ENCODE measurements at places on chromosomes 4 and X.

DNA sequence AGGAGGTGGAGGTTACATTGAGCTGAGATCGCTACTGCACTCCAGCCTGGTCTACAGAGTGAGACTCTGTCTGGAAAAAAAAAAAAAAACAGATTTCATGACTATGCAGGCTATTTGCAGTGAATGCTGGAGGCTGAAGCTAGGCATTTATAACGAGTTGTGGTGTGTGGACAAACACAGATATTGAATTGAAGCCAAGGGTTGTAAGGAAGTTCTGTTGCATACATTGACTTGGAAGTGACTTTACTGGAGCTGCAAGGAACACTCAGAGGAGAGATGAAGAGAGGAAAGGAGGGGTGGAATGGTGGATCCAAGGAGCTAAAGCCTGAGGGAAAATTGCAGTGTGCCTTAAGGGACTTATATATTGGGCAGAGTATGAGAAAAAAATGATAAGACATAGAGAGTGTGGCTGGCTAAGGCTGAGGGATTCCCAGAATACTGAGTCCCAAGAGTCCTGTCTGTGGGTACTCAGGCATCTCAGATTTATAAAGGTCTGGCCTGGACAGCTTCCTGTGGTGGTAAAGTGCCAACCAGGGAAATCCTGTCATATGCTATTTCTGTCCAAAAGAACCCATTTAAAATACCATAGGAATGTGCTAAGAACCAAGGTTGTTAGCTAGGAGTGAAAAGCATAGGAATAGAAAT is 87.8 kb upstream of the GUCY1A1 start:
- DNase-seq, result no peak

DNA sequence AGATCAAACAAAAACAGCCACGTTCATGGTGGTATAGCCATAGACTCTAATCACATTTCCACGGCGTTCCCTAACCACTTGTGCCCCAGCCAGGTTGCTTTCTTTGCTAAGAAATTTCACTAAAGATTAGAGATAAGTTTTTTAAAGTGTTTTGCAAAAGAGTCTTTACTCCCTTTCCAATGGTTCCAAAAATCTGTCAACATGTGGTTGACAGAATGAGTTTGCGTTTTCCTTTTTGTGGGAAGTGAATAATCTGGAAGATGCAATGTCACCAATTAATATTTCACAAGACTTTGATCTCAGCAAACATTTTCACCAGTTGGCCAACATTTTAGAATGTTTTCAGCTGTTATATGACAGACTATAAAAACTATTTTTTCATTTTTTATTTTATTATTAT is 35.3 kb downstream of the CXCL1 start:
- DNase-seq, result peak; percentile 15

GRCh38 chr4:142656178-142656577 is 189.9 kb downstream of the INPP4B start:
- DNase-seq, result no peak

DNA sequence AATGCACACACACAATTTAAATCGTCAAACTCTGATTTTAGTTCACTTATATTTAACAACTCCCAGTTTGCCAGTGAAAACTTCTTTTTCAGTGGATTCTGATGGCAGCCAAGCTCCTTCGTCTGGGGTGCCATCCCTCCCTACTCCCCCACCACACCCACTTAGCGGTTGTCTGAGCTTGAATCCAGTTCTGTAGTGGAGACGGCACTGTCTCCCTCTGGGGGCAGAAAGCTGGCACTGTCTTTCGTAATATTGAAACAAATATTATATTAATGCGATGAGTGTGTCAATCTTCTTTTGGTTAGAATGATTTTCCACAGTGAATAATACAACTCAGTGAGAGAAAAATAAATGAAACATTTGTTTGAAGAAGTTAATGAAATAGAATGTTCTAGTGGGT is 5.4 kb downstream of the MEPE start:
- no peak for DNase-seq

DNA sequence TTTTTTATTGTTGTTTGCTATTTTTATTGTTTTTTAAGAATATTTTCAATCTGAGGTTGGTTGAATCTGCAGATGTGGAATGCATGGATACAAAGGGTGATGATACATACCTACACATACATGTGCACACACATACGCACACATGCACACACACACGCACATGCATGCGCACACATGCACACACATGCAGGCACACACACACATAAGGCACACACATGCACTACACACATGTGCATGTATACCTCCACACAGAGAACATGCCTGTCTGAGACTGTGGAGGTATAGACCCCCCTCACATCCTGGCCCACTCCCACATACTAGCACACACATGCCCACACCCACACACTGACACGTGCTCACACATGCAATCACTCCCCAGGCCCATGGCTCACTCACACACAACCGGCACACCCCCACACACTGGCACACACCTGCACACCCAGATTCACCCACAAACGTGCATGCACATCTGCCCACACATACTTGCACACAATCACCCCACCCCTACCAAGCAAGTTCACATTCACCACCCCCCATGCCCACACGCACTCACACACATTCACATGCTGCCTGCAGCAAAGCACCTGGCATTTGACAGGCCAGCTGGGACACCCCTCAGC is 97.6 kb upstream of the AFAP1 start:
- no peak for DNase-seq

GRCh38 chr4:122412547-122412946 is 33.7 kb downstream of the ADAD1 start:
- DNase-seq, result no peak

DNA sequence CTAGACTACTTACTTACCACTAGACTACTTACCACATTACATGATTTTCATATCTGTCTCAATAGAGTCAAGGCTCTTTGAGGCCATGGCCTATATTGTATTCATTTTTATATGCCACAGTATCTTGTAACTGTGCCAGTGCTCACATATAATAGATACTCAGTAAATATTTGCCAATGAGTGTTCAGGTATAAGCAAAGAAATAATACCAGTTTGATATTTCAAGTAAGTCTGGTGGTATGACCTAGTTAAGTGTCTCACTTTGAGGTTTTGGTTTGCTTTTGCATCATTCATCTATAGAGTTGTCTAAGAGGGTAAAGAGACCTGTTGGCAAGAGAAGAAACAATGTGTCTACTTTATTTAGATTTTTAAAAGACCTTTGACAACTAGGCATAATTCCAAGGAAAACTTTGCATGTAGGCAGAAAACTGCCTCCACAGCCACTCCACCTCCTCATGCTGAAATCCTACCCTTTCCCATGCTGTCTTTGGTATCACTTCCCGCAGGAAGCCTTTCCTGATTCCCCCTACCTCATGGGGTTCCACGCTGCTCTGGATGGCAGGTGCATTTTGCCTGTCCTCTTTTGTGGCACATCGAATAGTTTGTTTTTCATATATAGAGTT is 91.3 kb upstream of the KLHL13 start:
- no peak for DNase-seq

- DNase-seq, result no peak
These were observed 8.6 kb downstream of the SHOX start for GRCh38 chrX:639151-639550.

- DNase-seq, result no peak
These were observed 1.7 kb upstream of the MAGEH1 start for GRCh38 chrX:55450259-55450658.

DNA sequence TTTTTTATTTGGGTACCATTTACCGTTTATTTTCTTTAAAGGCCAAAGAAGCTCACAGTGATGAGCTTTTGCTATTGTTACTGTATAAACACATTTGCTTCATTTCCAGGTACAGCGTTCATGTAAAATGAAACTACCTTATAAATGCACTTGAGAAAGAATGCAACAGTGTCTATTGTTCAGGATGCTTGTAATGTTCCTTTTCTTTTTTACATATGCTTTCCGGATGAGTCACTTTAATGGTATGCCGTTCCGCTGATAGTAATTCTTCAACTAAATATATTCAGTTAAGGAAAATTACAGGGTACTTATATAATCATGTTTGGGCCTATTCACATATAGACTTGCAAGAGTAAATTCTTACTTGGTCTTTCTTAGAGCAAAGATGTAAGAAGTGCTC is 354.9 kb downstream of the RPA4 start:
- DNase-seq, result no peak

- DNase-seq, result no peak
These were observed 31.6 kb upstream of the C1QTNF7 start for GRCh38 chr4:15396157-15396800.

DNA sequence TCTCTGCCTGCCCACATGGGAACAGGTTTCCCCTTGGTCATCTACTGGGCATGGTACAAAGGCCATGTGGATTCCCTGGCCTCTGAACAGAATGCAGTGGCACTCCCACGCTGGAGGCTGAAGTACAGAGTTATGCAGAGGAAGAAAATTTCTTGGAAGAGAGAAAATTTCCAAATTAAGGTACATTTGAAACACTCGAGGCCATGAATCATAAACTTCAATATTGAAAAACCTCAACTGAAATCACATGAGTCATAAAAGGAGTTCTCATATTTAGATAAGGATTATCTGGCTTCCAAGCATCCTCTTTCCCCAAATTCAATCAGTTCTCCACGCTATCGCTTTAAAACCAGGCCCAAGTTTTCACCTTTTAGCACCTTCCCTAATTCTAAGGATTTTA is 28.1 kb upstream of the TXK start:
- DNase-seq, result no peak

- no peak for DNase-seq
These were observed 42.6 kb downstream of the C4orf51 start for GRCh38 chr4:145722561-145722960.

GRCh38 chr4:187617113-187617512 is 378.5 kb upstream of the ZFP42 start:
- no peak for DNase-seq

DNA sequence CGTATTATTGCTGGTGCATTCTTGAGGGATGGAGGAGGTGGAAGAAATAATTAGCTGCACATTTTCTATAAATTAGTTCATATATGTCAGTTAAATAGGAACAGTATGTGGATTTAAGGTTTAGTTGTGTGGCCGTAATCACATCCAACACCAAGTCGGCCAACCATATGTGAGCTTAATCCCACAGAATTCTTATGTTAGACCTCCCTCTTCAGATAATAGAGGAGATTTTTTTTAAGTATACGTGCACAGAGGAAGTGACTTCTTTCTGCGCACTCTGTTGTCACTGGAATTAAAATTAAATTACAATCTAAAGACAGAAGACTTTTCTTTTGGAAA is 2.1 kb downstream of the SEPTIN11 start:
- no peak for DNase-seq

DNA sequence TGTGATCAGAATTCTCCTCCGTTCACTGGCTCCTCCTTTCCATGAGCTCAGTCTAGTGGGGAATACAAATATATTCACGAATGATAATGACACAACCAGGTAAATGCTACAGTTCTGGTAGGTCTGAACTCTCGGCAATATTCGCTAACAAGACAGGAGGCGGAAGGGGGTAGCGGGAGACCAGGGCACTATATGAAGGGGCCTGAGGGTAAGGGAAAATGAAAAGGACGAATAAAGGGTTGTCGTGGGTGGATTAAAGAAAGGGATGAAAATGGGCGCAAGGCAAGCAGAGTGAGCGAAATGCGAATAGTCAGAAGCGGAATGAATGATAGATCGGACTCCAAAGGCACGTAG is 743 bp downstream of the NKAP start:
- DNase-seq, result no peak

- no peak for DNase-seq
These were observed 47.9 kb downstream of the CXCL1 start for GRCh38 chr4:73917081-73917501.

DNA sequence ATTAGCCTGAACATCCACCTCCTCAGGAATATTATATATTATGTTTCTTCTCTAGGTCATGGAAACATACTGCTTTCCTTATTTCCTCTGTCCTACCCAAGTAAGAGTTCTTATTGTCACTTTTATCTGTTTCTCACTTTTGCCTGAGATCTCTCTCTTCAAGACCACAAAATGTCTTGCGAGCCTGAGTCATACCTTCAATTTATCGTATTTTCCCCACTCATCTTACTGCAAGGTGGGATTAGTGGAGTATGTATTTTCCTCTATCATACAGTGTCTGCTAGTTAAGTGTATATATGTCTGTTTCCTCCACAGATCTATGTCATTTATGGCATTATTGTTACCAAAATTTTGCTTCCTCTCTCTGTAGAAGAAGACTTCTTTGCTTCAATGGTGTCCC is 124.5 kb downstream of the EIF4E start:
- no peak for DNase-seq

DNA sequence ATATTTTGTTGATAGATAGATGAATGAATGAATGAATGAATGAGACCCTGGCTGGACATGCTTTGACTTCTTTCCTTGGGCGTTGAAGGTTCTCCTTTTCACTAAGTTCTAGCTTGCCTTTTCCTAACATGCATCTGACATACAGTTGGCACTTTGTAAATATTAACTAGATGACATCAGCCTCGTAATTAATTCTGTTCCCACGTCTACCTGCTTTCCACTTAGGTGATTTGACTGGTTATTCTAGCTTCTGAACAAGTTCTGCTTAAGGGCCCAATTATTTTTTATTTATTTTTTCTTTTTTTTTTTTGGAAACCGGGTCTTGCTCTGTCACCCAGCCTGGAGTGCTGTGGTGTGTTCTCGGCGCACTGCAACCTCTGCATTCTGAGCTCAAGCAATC is 13.9 kb upstream of the RASL11B start:
- DNase-seq, result no peak

DNA sequence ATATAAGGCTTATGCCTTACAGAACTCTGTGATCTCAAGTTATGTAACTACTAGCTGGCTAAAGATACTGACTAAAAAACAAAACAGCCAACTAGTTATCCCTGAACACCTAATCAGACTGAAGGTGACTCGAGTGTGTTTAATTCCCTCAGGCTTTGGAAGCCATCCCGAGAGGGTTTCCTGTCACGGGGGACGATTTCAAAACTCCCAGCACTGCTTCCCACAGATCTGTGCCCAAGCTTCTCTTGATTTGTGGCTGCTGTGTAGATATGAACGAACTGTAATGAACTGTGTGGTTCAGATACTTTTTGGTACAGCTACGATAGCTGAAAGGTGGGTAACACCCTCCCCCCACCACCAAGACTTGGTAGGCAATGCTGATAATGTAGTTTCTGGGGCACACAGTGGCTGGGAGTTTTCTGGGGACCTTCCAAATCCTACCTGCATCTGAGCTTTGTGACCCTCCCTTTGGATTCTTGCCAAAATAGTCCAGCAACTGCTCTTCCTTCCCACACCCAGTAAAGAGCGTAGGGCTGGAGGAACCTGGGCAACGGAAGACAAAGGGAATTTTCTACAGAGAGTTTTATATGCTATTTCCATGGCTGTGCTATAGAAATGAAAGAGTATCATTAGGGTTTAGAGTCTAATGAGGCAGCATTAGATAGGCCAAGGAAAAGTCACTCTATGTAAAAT is 148.8 kb downstream of the MGST2 start:
- DNase-seq, result no peak

- DNase-seq, result no peak
These were observed 279.6 kb downstream of the PDGFC start for GRCh38 chr4:156692016-156692415.

- DNase-seq, result peak; percentile 96
These were observed at the start of gene RAP1GDS1 for GRCh38 chr4:98260579-98261404. Gene RAP1GDS1, plus strand, starts transcription at chr4:98261384. Its CDS starts 182 bp downstream, at chr4:98261566.

GRCh38 chr4:38117591-38117990 is 157.4 kb downstream of the PTTG2 start:
- DNase-seq, result no peak
